ENCODE measurements at places on chromosomes 11 and 22. TPM values are rescaled to one million over a fixed set of nuclear protein-coding genes. Genes with fewer than 3 reads are reported as not detected.

The MRGPRF gene
- 7.6 TPM for total RNA-seq

The TIMM10B gene
- 22.3 TPM for total RNA-seq

The TRPM5 gene
- total RNA-seq, result 2.6 TPM

The PGA5 gene
- 10.9 TPM for total RNA-seq

The DSCAML1 gene
- total RNA-seq, result 1.6 TPM

The FAM111B gene
- total RNA-seq, result not detected

The ESAM gene
- total RNA-seq, result 11.7 TPM

The TSKU gene
- 51.7 TPM for total RNA-seq

The TEX12 gene
- total RNA-seq, result not detected

The PIWIL4 gene
- total RNA-seq, result 6.5 TPM

The SCN4B gene
- total RNA-seq, result 0.33 TPM

Measured in body of pancreas (tissue), 4 donors.